Activated CD8-positive, alpha-beta memory T cell treated with anti-CD3 and anti-CD28 coated beads for 24 hours (primary cell): ENCODE measurements at places on chromosomes 3 and 15.
A peak's percentile ranks its signal among the peaks of the same experiment; 100 is the strongest.

DNA sequence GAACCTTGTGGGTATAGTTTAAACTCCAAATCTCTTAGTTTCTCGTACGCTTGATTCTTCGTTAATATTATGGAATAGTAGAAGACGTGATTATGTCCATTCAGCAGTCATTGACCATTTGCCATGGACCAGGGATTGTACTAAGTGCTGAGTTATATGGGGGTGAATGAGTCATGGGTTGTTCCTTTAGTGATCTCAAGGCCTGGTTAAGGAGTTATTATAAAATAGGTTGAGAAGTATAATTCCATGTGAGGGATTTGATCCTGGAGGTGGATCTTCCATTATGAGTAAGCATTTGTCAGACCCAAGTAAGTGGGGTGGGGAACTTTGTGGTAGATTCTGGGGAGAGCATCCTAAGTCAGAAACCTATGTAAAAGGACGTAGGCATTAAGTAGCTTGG is 15.4 kb downstream of the NR2C2 start:
- no peak for DNase-seq

- DNase-seq, result no peak
Measured at GRCh38 chr3:125013095-125013494, 42.7 kb downstream of the HEG1 start.

DNA sequence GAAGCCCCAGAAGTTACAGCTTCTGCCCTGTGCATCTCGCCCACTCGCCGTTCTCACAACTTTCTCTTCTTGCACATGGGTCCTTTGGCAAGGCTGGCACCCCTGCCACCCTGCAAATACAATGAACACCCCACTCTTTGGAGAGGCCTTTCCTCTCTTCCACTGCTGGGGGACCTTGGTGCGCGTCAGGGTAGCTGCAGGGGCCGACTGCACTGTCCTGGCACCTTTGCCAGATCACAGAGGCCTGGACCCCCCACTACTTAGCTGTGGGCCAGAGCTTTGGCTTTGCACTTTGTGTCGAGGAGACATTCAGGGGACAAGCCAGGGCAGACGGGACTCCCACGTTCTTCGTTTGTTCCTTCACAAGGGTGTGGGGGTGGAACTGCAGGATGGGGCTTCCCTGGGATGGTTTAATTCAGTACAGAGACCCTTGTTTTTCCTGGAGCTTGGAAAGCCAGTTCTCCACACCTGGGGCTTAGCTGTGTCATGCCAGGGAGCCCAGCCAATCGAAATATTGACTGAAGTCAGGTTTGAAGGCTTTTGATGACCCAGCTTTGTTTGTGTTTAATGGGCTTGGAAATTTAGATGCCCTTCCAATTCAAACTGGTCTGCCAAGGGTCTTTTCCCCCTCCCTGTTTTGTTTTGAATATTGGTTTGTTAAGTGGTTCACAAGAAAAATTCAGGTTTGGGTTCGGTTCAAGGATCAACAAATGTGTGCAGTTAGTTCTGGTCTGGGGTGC is 256.1 kb upstream of the TLE3 start:
- peak; percentile 40 for DNase-seq

- no peak for DNase-seq
Measured at GRCh38 chr15:50246631-50247030, 18.9 kb downstream of the HDC start.

DNA sequence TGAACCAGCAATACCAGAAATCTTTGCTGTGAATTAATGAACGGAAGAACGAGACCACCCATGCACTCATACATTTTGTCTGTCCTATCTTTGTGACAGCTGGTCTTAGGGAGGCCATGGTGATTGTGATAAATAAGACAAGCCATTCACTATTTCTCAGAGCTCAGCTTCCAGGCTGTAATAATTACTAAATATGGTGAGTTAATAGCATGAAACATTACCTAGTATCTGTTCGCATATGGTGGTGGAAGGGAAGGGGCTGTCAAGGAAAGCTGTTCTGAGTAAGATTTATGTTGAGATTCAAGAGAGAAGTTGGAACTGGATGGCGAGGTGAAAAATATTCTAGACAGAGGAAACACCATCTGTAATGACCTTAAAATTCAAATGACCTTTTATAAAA is 719.0 kb upstream of the ZNF385D start:
- DNase-seq, result no peak

- DNase-seq, result peak; percentile 89
Measured at GRCh38 chr15:77633134-77633912, 611 bp upstream of the LINGO1 start.

- DNase-seq, result peak; percentile 84
Measured at GRCh38 chr3:13544293-13544831, 4.6 kb upstream of the FBLN2 start.

DNA sequence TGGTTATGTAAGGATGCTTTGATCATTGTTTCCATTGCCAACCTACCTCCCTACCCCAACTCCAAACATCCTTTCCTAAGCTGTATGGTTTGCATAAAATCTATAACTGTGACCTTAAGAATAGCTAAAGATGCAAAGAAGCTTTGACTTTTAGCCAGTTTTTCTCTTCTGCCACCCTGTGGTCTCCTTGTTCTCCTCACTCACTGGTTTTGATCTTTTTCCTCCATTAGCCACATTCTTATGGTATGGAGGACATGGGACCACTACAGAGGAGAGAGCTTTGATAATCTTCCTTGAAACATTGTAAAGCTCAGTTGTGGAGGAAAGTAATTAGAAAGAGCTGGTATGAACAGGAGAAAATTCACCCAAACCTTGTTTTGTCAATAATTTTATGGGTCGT is 115.9 kb downstream of the NEK11 start:
- no peak for DNase-seq

DNA sequence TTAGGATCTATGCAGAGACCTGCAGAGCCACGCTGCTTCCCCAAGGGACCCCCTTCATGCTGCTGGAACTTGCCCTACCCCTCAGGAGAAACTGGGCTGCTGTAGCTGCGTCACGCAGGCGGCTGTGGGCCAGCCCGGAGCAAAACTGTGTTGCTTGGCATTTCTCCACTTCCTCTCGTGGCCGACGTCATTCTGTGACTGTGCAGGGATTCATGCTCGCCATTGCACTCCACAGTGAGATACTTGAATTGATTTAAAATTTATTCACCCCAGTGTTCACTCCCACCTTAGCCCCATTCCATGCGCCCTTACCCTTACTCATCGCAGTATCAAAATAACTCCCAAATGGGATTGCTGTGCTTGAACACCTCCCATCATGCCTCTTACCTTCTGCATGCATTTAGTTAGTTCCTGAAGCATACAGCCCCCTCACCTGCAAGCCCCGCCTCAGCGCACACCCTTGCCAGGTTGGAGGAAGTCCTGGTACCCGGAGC is 45.7 kb downstream of the TMEM44 start:
- DNase-seq, result no peak

GRCh38 chr3:56932866-56933265 is 127.6 kb upstream of the SPATA12 start:
- no peak for DNase-seq

- no peak for DNase-seq
Measured at GRCh38 chr15:33801954-33802353, 166.3 kb upstream of the CHRM5 start.

GRCh38 chr3:195102609-195103467 is 168.1 kb downstream of the XXYLT1 start:
- no peak for DNase-seq

GRCh38 chr3:131630097-131630496 is 127.3 kb upstream of the MRPL3 start:
- no peak for DNase-seq

- DNase-seq, result no peak
Measured at GRCh38 chr3:130626049-130626448, 109.1 kb downstream of the COL6A6 start.

GRCh38 chr15:64536244-64536836 is 76.0 kb downstream of the ZNF609 start:
- peak; percentile 68 for DNase-seq

DNA sequence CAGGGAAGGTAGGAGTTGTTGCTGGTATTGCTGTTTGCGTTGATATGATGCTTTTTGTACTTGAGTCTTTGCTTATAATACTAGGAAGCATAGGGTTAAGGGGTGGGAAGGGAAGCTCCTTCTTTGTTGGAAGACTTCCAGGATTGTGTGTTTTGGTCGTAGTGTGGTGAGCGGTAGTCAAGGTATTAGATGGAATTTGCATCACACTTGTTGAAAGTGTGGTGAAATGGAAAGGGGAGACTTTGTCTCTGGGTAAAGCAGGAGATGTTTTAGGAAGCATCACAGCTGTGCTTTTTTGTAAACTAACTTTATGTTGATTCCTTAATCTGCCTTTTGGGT is 14.9 kb downstream of the IGSF10 start:
- no peak for DNase-seq

GRCh38 chr3:139642996-139643395 is 34.8 kb downstream of the NMNAT3 start:
- DNase-seq, result no peak

GRCh38 chr3:31704591-31705179 is 172.0 kb downstream of the STT3B start:
- no peak for DNase-seq

- no peak for DNase-seq
Measured at GRCh38 chr15:81358248-81358647, 15.8 kb downstream of the TMC3 start.

DNA sequence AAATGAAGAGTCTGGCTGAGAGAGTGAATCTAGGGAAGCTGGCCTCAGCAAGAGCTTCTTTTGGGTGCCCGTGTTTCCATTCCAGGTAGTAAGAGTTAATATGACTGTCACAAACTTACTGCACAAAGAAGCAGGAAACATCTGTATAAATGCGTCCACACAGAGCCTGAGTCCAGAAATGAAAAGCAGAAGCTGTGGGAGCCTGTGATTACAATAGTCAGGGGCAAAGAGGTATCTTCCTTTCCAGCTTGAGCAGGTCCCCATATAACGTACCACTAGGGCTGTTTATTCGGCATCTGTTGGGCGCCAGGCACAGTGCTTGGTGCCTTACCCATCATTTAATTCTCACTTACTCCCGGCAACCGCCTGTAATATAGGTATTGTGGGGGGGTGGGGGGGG is 40.5 kb upstream of the B3GNT5 start:
- DNase-seq, result no peak

DNA sequence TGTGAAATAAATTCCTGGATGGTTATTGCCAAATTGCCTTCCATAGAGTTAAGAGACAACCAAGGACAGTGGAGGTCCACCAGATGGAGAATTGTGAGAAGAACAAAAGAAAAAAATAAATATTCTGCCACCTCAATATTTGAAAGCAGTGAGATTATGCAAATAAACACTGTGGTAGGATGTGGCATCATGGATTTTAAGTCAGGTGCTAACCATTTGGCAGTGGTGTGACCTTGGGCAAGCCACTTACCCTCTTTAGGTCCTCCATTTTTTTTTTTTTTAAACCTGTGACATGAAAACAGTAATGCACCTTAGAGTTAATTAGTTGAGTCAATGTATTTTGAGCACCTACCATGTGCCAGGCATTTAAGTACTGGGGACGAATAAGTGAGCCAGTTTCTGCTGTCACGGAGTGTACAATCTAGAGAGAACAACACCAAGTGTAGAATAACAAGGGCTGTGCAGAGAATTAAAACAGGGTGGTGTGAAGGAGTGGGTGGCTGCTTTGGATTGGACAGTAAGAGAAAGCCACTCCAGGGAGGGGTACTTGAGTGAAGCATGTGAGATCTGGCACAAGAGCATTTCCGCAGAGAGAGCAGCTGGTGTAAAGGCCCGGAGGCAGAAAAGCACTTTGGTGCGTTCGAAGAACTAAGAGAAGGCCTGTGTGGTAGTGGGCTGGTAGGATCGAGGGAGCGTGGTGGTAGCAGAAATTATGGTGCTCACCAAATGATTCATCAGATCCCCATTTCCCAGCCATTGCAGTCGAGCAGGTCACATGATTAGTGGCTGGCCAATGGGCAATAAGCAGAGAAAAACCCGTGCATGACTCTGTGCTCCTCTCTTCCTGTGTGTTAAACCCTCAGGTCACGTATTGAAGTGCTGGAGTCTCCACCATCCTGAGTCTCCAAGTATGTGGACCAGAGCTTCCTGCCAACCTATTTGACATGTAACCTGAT is 39.2 kb downstream of the CCK start:
- DNase-seq, result no peak

DNA sequence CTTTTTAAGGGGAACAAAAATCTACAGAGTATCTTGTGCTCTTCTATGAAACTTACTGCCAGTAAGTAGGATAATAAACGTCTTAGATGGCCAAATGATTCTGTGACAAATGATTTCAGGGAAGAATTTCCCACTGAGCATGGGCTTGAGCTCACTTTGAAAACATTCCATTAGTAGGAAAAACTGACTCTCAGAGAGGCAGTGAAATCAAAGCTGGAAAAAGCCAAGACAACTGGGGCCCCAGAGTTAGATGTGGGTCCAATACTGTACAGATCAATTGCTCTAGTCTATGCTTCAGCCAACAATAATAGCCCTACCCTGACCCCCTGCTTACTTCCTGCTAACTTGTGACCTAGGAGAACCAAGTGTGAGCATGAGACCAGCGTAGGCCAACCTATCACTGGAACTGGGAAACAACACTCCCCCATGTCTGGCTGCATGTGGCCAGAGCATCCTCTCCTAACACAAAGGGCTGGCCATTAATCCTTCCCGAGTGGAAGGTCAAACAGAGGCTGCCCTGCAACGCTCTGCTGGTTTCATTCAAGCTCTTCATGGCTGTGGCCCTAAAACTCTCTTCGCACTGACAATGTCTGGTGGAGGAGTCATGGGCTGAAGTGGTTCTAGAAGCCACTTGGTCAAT is 68.8 kb downstream of the FOXB1 start:
- no peak for DNase-seq

DNA sequence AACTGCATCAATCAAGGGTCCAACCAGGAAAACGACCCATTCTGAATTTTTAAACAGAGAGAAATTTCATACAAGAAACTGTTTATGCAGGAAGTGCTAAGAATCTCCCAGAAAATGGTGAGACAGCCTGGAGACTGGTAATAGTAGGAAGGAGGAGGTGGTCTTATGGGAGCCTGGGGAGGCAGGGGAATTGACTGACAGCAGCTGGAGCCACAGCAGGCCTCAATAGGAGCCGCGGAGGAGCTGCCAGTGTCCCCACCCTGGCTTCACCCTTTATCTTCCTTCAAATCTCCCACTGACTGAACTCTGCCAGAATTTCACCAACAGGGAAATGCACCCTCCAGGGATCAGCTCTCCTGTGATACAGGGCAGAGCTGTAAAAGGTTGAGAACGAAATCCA is 7.5 kb upstream of the C3orf80 start:
- no peak for DNase-seq

DNA sequence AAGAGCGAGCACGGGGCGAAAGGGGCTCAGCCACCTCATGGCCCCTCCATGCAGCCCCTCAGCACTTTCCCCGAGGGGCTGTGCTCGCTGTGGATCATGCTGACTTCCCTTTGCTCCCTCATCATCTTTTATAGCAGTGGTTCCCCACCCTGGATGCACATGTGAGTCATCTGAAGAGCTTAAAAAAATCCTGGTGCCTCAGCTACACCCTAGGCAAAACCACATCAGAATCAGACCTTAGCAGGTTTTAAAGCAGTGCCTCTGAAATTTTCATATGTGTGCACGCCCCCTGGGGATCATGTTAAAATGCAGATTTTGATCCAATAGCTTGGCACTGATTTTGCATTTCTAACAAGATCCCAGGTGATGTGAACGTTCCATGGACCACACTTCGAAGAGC is 50.9 kb downstream of the FEM1B start:
- DNase-seq, result no peak
